ENCODE measurements at places on chromosomes 2 and 18. TPM values are rescaled to one million over a fixed set of nuclear protein-coding genes. Genes with fewer than 3 reads are reported as not detected.

The CYS1 gene
- 2.9 TPM for total RNA-seq

The DHRS9 gene
- 1.1 TPM for total RNA-seq

The FOXI3 gene
- total RNA-seq = not detected

The FAM228A gene
- total RNA-seq = 0.24 TPM

The CPO gene
- 0.36 TPM for total RNA-seq

The NIF3L1 gene
- total RNA-seq = 23.7 TPM

The GALNT13 gene
- total RNA-seq = 21.0 TPM

The STAT4 gene
- total RNA-seq = 6.1 TPM

The SCN7A gene
- total RNA-seq = 5.0 TPM

The LYG2 gene
- total RNA-seq = not detected

DNA sequence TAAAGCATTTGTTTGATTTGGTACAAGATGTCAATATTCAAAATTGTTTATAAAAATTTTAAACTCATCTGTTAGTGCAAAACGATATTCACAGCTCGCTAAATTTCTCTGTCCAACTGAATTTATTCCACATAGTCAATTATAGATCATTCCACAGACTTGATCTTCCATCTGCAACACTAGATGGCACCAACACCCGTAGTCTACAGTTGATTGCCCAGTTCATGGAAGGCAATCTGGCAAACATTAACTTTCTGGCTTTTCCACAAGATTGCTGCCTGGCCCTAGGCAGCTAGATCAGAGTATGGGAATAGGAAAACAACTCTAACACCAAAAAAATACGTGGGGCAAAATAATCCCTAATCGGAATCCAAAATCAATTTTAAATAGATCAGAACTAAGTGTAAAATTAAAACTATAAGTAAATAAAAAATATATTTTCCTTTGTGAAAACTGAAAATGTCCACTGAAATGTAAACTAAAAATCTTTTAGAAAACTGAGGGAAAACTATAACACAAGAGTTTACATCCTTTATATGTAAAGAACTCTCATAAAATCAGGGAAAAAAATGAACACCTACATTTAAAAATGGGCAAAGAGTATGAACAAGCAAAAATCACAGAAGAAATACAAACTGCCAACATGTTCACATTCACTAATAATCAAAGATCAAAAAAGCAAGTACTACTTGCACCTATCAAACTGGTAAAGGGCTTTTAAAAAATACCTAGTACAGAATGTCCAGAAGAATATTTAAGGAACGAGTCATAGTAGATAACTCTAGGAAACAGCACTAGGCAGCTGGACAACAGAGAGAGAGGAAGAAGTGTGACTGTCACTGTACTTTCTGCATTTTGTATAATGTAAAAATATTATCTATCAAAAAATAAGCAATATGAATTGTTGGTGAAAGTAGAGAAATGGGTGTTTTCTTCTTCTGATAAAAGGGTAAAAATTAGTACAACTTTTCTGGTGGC is 35.0 kb downstream of the RTN4 start:
- H3K27me3 ChIP-seq = no peaks in the 10 kb centered on the region
- peaks cover 41% of the 10 kb centered on the region for H3K4me1 ChIP-seq
- peak; percentile 79 for DNase-seq

DNA sequence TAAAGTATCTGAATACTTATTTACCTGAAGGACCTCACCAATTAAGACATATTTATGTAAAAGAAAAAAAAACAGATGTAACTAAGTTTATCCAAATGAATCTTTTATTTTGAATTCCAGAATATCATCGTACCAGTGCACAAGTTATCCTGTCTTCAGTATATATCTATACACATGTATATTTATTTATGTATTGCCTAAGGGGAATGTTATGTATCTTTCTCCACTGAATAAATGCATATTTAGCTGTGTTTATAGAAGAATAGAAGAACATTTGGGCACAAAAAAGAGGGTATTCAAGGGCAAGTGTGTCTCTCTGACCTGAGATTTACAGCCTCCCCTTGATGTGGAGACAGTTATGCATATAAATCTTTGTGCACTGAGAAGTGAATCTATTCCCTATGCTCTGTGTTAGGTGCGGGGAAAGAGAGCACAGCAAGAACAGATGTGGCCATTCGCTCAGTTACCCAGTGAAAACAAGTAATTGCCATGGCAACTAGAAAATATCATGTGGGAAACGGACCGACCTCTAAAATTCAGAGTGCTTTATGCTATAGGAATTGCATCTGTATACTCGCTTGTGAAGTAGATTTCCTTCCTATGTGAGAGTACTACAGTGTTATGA is 39.5 kb upstream of the ASXL3 start:
- no peaks in the 10 kb centered on the region for H3K36me3 ChIP-seq
- no peak overlapping the region for H3K4me3 ChIP-seq
- no peaks in the 10 kb centered on the region for H3K27me3 ChIP-seq
- no peak overlapping the region for H3K27ac ChIP-seq

GRCh38 chr2:239956818-239957261 is 68.3 kb downstream of the NDUFA10 start:
- no peaks in the 10 kb centered on the region for H3K36me3 ChIP-seq
- H3K27ac ChIP-seq = no peak overlapping the region
- H3K4me1 ChIP-seq = peaks cover 5% of the 10 kb centered on the region
- H3K4me3 ChIP-seq = no peak overlapping the region
- no peaks in the 10 kb centered on the region for H3K27me3 ChIP-seq

DNA sequence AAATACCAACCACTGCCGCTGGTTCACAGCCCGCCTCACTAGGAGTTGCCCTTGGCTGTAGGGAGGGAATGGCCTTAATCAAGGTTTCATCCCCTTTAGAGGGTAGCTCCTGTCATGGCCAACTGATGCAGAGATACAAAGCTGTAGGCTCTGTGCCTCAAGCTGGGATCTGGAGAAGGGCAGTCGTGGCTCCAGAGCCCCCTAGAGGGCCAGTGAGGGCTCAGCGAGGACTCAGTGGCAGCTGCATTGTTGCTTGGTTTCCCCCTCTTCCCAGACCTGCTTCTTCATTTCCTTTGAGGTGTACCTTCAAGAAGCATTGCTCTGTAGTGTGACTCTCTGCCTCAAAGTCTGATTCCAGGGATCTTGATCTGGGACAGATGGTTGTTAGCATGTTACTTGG is 302.1 kb downstream of the LPIN1 start:
- no peak overlapping the region for H3K4me3 ChIP-seq
- H3K36me3 ChIP-seq = no peaks in the 10 kb centered on the region
- DNase-seq = no peak
- no peaks in the 10 kb centered on the region for H3K4me1 ChIP-seq
- no peak overlapping the region for H3K27ac ChIP-seq
- no peaks in the 10 kb centered on the region for H3K27me3 ChIP-seq

DNA sequence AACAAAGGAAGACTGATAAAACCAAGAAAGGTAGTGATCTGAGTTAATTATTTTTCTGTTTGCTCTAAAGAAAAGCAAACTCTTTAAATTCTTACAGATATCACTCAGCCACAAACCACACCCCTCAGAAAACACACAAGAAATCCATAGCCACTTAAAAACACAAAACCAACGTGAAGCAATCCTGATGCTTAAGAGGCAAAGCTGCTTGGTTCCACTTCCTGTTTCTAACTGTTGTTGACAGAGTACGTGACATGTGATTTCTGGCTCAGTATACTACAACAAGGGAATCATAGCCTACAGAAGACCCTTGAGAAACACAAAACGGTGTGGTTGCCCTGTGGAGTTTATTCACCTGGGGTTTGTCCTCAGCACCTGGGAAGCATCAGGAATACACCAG is 240.9 kb upstream of the APCDD1 start:
- H3K4me3 ChIP-seq = no peak overlapping the region
- H3K4me1 ChIP-seq = no peaks in the 10 kb centered on the region
- peak overlapping the region; percentile 7 for H3K27ac ChIP-seq

DNA sequence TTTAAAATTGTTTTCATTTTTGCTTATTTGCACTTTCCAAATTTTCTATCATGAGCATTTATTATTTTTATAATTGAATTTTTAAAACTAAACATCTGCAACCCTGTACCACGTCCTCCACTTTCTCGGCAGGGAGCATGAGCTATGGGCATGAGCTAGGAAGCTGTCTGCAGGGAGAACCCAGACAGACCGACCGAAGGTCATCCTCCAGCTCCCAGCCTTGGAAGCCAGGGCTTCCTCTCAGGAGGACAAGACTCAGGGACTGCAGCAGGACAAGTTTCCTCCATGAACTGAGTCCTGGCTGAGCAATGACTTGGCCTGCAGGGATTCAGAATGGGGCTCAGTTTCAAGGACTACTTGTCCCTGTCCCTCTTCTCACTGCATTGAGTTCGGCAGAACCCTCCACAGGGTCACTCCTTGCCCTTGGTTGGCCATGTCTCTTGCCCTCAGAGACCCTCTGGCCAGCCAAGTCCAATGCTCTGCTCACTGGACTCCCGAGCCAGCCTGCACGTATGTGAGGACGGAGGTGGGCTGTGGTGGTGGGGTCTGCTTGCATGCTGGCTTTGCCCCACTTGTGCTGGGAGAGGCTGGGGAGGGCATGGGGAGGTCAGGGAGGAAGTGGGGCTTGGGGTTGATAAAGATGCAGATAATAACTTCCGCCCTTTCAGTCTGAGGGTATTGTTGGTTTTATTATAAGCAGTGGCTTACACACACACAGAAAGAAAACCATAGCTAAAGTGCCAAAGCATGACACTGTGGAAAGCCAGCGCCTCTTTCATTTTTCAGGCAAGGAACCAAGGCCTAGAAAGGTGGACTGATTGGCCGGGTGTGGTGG is 6.6 kb downstream of the NMUR1 start:
- no peak overlapping the region for H3K27ac ChIP-seq
- H3K4me3 ChIP-seq = no peak overlapping the region
- DNase-seq = no peak

DNA sequence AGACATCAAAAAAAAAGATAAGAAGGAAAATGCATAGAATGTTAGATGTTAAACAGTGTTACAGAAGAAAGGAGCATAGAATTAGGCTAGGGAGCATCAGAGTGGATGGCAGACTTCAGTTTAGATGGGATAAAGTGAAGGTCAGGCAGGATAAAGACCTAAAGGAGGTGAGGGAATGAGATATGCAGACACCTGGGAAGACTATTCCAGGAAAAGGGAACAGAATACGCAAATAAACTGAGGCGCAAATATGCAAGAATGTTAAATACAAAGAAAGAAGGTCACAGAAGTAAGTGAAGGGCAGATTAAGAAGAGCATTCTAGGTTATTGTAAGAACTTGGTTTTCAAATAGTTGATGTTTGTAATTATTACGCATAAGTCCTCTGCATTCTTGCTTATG is 116.3 kb upstream of the REG3A start:
- no peak for DNase-seq
- H3K4me1 ChIP-seq = peaks cover 5% of the 10 kb centered on the region
- no peaks in the 10 kb centered on the region for H3K27me3 ChIP-seq
- H3K4me3 ChIP-seq = no peak overlapping the region

- H3K27me3 ChIP-seq = no peaks in the 10 kb centered on the region
- H3K4me3 ChIP-seq = no peak overlapping the region
- H3K27ac ChIP-seq = no peak overlapping the region
- no peaks in the 10 kb centered on the region for H3K4me1 ChIP-seq
These were observed 317.8 kb downstream of the EPHA4 start for GRCh38 chr2:221254299-221254698.

DNA sequence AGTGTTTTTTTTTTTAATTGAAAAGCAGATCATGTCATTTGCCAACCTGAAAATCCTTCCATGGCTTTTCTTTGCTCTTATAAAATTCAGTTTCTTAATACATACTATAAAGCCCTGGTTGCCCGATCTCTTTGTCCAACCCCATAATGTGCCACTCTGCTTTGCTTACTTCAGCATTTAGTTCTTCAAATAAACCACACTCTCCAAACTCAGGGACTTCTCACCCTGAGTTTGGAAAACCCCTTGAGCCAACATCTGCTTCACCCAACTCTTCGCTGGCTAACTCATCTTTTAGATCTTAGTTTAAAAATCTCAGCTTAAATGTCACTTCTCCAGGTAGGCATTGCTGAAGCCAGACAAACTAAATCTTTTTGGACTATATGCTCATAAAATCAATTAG is 1.3 kb upstream of the STAT1 start:
- H3K27me3 ChIP-seq = no peaks in the 10 kb centered on the region
- peaks cover 17% of the 10 kb centered on the region for H3K4me1 ChIP-seq
- H3K27ac ChIP-seq = peak overlapping the region; percentile 91
- H3K4me3 ChIP-seq = no peak overlapping the region

GRCh38 chr18:46894124-46894523 is 23.2 kb downstream of the PIAS2 start:
- no peak overlapping the region for H3K27ac ChIP-seq
- no peak for DNase-seq
- no peaks in the 10 kb centered on the region for H3K4me1 ChIP-seq
- H3K27me3 ChIP-seq = no peaks in the 10 kb centered on the region

GRCh38 chr2:27573452-27573851 is 9.4 kb upstream of the ZNF512 start:
- H3K36me3 ChIP-seq = no peaks in the 10 kb centered on the region
- no peaks in the 10 kb centered on the region for H3K27me3 ChIP-seq
- H3K4me1 ChIP-seq = no peaks in the 10 kb centered on the region
- no peak for DNase-seq
- no peak overlapping the region for H3K27ac ChIP-seq

DNA sequence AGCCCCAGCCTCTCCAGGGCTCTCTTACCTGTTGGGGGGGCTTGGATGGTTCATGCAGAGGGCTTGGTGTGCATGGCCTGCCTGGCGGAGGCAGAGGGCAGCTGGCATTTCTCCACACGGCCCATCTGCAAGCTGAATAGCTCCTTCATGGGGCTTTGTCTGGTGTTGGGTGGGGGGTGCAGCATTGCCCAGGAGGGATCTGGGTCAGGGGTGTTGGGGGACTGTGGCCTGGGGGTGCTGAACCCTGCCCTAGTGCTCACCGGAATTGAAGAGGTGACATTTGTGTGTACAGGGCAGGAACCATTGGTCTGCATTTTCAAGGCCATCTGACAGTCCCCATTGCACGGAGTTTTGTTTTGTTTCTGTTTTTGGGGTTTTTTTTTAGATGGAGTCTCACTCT is 58.8 kb upstream of the HAAO start:
- no peak overlapping the region for H3K27ac ChIP-seq
- no peaks in the 10 kb centered on the region for H3K27me3 ChIP-seq
- peaks cover 10% of the 10 kb centered on the region for H3K4me1 ChIP-seq
- H3K36me3 ChIP-seq = no peaks in the 10 kb centered on the region

GRCh38 chr2:215918901-215919599 is 94.3 kb downstream of the MREG start:
- H3K27ac ChIP-seq = peak overlapping the region; percentile 38
- H3K4me3 ChIP-seq = no peak overlapping the region
- H3K4me1 ChIP-seq = peaks cover 22% of the 10 kb centered on the region
- H3K36me3 ChIP-seq = no peaks in the 10 kb centered on the region

GRCh38 chr2:100741880-100742276 is 78.1 kb upstream of the NPAS2 start:
- peak overlapping the region; percentile 91 for H3K27ac ChIP-seq
- H3K27me3 ChIP-seq = no peaks in the 10 kb centered on the region
- no peak for DNase-seq
- no peaks in the 10 kb centered on the region for H3K4me1 ChIP-seq
- H3K4me3 ChIP-seq = no peak overlapping the region

DNA sequence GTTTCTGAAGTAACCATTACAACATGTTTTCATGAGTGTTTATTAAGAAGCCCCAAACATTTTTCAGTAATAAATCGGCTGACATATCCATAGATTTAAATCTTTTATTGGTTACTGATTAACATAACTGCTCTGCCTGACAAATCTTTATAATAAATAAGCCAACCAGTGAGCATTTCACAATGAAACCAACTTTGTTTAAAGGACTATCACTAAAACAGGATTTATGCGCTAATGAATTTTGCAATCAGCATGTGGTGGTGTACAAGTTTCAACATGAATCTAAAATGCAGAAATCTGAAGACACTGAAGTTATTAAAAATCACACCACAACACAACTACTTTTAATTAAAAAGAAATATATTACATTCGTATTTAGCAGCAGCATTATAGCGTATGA is 166.7 kb downstream of the MEIS1 start:
- no peaks in the 10 kb centered on the region for H3K4me1 ChIP-seq
- no peak overlapping the region for H3K27ac ChIP-seq
- H3K4me3 ChIP-seq = no peak overlapping the region
- DNase-seq = no peak
- H3K27me3 ChIP-seq = no peaks in the 10 kb centered on the region
- H3K36me3 ChIP-seq = no peaks in the 10 kb centered on the region

All from hepatocyte (in vitro differentiated cells).